ENCODE measurements at places on chromosomes 12 and 14. TPM values are rescaled to one million over a fixed set of nuclear protein-coding genes. Genes with fewer than 3 reads are reported as not detected.

Gene C12orf60
- not detected for total RNA-seq

Gene TDRD9
- total RNA-seq: 1.4 TPM

Gene DCN
- total RNA-seq: 443 TPM

Gene DLST
- total RNA-seq: 59.7 TPM

Gene TMBIM6
- 188 TPM for total RNA-seq

Gene TCL1B
- not detected for total RNA-seq

All from ascending aorta (tissue), 2 donors.